ENCODE measurements at places on chromosomes 6 and 20.
A peak's percentile ranks its signal among the peaks of the same experiment; 100 is the strongest.

DNA sequence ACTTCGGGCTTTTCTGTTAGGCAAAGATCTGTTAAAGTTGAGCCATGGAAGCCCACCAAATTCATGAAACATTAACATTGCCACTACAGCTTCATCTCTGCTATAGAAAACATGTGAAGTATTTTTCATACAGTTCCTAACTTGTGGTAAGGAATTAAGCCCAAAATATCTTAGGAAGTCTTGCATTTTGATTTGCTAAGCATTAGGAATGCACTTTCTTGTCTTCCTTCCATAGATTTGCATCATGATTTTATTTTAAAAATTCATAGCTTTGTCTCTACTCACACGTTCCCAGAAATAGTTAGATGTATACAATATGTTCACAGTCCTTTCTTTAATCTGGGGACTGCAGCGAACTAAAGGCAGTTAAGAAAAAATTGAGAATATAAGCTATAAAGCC, 325.6 kb downstream of the CENPW start:
- DNase-seq = no peak

GRCh38 chr6:150036081-150036480, 10.7 kb upstream of the RAET1L start:
- no peak for DNase-seq

DNA sequence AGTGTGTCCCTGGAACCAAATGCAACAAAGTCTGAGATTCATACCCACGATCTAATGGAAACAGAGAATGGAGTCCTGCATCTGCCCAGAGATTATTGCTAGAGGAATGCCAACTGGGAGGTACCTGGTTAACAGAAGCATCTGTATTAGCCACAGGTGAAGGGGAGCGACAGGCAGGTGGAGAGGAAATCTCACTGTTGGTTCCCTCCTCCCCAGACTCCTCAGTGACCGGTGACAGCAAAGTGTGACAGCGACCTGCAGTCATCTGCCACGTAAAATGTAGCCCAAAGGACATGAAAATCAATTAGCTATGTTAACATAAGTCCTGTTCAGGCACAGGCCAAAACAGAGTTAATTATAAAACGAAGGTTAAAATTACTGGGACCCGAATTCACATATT, 336.6 kb downstream of the SYNE1 start:
- DNase-seq = no peak

GRCh38 chr6:129691709-129692108, 18.3 kb downstream of the ARHGAP18 start:
- DNase-seq = no peak

GRCh38 chr20:11740975-11741374, 176.7 kb upstream of the BTBD3 start:
- no peak for DNase-seq

DNA sequence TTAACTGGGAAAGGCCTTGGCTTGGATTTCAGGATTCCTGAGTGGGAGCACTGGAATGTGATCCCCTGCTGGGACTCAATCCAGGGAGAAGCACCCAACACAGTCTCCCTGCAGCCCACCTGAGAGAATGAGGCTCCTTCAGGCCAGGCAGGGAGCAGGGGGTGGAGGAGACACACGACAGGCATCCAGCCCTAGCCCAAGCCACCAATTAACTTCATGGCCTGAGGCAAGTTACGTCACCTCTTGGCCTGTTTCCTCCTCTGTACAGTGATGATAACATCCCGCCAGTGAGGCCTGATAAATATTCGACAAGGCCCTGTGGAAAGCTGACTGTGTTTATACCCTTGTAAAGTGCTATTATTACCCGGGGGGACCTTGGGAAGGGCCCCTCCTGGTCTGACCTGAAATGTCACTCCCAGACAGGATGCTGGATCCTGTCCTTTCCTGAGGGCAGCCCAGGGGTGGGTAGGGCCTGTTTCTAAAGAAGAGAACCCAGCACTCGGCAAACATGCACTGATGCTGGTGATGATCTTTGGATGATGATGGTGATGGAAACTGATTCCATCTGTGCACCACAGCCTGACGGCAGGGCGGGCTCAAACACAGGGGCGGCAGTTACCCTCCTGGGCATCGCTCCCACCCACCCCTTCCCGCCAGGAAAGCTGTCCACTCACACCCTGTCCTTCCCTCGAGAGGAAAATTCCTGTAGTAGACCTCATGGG, 12.4 kb downstream of the FRS3 start:
- no peak for DNase-seq

DNA sequence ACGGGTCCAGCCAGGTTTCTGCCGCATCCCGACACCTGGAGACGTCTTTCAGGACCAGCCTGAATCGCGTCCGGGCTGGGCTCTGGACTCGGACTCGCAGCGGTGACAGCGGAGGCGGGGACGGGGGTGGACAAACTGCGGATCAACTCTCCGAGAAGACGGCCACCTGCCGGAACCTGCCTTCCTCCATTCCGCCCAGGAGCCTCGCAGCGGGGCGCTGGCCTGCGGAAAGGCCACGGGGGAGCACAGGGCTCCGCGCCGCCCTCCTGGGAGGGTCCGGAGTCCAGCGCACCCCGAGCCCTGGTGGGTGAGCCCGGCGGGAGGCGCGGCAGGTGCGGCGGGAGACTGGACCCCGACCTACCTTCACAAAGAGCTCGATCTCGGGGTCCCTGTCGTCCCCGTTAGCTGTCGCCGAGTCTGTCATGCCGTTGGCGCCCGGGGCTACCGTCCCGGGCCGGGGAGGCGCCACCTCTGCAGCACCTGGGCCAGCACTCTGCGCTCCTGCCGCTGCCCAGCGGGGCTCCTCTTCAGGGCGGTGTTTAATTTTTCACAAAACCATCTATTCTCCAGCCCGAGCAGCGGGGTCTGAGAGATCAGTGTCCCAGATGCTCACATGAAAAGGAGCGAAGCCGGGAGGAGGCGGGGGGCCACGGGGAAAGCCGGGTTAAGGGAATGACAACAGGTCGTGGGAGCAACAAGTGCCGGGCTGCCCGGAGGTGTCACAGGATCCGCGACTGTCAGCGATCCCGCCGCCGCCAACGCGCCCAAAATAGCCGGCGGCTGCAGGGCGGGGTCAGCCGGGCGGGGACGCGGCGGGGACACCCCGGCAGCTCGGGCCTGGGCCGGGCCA, at the start of gene CLIC5:
Gene CLIC5 (minus strand): TSS at position 742 of the 850 bp plus-strand sequence. CDS start 318 bp downstream, at position 424.
- DNase-seq = peak; percentile 75

DNA sequence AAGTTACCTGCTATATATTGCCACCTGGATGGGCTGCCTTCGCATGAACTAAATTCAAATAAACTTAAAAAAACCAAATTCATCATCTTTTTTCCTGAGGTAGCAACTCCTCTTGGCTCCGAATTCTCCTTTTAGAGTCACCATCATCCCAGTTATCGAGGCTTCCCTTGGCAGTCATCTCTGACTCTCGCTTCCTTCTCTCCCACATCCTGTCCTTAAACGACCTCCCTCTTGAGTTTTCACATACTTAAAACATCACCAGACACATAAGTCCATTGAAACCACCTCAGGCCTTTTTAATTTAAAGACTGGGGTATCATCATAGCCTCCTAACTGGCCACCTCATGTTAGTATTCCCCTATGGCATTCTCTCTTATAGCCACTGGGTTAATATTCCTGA, 296.1 kb upstream of the FLRT3 start:
- DNase-seq = no peak

- DNase-seq = no peak
Measured at GRCh38 chr6:166462461-166463135, 79.9 kb upstream of the MPC1 start.

GRCh38 chr6:71252960-71253359, 35.7 kb upstream of the OGFRL1 start:
- no peak for DNase-seq

- DNase-seq = no peak
Measured at GRCh38 chr20:2197166-2197565, 95.5 kb downstream of the STK35 start.

- DNase-seq = no peak
Measured at GRCh38 chr6:54697424-54697823, 149.1 kb upstream of the FAM83B start.

DNA sequence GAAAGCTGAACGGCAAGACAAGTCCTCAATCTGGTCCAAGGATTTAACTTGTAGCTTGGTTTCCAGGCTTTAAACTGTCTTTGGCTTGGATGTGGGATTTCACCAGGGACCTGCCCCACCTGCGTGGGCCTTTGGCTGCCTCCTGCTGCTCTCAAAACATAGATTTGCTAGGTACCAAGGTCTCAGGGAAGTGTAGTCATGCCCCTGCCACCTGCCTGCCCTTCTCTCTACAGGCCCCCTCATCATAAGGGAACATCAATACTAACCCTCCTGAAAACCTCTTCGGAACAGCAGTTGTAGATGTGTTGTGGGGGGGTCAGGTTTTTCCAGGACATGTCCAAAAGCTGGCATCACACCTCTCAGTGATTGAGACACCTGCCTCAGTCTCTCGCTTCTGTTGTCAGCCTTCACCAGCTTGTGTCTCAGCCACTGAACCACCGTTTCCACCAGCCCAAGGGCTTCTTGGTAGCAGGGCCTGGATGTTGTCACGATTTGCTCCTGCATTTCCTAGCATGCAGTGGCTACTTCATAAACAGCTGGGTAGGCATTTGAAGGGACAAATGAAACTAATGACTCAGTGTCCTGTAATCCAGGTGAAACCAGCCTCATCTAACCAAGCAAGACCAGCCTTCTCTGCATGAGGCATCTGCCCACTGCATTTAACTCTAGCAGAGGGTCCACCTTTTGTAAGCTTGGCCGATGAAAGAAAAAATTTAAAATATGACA, 141.6 kb upstream of the THBS2 start:
- no peak for DNase-seq

DNA sequence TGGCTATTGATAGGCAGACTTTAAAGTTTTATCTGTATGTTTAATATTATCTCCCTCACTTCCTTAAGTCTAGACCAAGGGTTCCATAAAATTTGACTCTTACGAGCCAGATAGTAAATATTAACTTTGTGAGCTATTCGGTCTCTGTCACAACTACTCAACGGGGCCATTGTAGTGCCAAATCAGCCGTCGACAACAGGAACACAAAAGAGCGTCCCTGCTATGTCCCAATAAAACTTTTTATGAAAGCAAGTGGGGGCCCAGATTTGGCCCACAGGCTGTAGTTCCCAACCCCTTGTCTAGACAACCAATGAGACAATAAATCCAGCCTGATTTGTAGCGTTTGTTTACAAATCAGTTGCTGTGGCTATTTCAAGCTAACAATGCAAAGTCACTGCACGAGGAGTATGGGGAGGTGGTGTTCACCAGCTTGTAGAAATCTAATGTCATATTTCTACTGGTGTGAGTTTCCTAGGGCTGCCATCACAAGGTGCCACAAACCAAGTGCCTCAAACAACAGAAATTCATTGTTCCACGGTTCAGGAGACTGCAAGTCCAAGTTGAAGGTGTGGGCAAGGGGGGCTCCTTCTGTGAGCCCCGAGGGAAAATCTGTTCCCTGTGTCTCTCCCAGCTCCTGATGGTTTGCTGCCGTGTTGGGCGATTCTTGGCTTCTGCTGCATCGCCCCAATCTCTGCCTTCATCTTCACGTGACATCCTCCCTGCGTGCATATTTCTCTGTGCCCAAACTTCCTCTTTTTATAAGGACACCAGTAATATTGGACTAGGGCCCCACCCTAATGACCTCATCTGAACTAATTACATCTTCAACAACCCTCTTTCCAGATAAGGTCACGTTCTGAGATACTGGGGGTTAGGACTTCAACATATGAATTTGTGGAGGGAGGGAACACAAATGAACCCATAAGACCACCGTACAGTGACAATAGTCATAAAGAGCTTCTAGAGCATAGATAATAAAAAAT, 356.0 kb upstream of the JARID2 start:
- no peak for DNase-seq

GRCh38 chr6:46491201-46491627, at the start of gene RCAN2:
Gene RCAN2 (minus strand): TSS chr6:46491449.
- peak; percentile 64 for DNase-seq

DNA sequence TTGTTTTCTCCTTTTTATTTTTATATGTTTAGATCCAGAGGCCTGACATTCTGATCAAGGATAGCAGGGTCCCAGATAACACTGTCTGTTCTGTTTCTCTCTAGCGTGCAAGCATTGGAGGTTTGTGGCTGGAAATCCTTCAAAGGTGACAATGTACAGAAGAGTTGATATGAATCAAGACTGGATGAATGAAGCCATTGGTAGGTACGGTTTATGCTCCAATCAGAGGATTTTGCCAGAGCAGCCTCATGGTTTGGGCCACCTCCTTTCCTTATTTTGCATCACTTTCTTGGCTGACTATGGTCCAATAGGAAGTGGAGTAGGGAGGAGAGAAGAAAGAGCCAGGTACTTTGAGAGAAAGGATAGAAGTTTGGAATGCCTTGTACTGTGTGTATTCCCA, 484.8 kb upstream of the JAG1 start:
- no peak for DNase-seq

DNA sequence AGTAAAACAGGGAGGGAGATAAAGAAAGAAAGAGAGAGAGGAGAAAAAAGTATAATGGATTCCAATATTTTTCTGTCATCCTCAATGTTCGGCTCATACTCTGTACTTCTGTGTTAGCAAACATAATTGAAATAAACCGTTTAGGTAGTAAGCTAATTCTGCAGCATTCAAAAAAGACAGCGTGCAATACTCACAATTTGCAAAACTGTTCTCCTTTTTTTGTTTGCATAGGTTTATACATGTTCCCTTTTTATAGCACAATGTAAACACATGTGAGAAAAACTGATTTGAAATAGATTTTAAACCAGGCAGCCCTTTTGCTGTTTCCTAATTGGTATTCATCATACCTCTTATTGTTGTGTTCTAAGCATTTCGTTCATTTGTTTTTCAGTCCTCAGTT, 188.9 kb downstream of the PLCB1 start:
- DNase-seq = no peak

DNA sequence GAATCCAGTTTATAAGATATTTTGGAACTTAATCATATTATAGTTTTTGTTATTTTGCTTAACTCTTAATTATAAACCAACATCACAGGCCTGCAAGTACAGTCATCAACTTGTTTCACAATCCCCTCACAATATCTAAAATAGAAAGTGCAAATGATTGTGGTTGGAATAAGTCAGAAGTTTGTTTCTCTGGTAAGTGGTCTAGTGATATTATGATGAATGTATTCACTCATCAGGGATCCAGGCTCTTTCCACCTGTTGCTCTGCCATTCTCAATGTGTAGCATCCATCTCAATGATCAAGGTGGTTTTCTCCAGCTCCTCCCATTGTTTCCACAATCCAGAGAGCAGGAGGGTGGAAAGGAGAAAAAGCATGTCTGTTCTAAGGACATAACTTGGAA, 54.2 kb downstream of the OPN5 start:
- peak; percentile 4 for DNase-seq

GRCh38 chr20:59992526-59993084, 34.4 kb downstream of the CDH26 start:
- DNase-seq = no peak

- no peak for DNase-seq
Measured at GRCh38 chr6:37158508-37158907, 11.4 kb upstream of the PIM1 start.

DNA sequence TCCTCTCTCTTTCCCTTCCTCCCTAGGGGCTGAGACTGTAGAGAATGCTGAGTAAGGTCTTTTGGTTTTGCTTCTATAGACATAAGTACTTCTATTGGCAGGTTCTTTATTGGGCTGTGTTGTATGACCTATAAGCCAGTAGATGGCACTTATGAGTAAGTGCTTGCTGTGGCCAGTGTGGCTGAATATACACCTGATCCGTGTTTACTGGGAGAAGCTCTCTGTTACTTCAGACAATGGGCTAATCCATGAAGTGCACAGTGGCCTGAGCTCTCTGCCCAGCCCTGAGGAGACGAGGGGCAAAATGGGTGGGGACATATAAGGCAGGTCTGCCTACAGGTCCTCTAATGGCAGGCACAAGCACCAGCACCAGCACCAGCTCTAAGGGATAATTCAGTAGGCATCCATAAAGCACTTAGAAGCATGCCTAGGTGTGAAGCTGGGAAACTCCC, 610.3 kb downstream of the RNF144B start:
- peak; percentile 29 for DNase-seq
